Right cardiac atrium (tissue), 5 donors: ENCODE measurements at places on chromosomes 3 and 15. TPM values are rescaled to one million over a fixed set of nuclear protein-coding genes. Genes with fewer than 3 reads are reported as not detected.

Gene KNG1
- total RNA-seq = 0.53 TPM

Gene ATP13A5
- total RNA-seq = not detected

Gene THAP10
- total RNA-seq = 4.2 TPM

Gene GOLGA8S
- 0.86 TPM for total RNA-seq

Gene NLGN1
- total RNA-seq = 0.97 TPM

Gene XCR1
- total RNA-seq = 0.06 TPM

Gene LEKR1
- 0.97 TPM for total RNA-seq

Gene MDFIC2
- not detected for total RNA-seq

DNA sequence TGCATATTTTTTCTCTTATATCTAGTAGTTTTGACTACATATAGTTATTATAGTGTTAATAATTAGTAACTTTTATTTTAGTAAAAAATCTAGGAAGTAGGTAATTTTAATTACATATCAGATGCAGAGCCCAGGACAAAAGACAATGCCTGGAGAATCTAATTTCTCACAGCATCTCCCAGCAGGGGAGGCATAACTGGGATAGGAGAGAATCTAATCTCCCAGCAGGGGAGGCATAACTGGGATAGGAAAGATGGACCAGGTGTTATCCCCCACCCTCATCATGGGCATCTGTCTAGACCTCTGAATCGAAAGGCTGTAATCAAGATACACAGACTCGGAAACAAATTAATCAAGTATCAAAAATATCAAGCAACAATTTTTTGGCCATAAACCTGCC, 58.2 kb downstream of the OSTN start:
- no peak for DNase-seq

- no peak for DNase-seq
Observed at GRCh38 chr15:68148039-68148438, 57.1 kb downstream of the CALML4 start.

- DNase-seq = no peak
Observed at GRCh38 chr15:100934166-100934565, 15.0 kb downstream of the LRRK1 start.

DNA sequence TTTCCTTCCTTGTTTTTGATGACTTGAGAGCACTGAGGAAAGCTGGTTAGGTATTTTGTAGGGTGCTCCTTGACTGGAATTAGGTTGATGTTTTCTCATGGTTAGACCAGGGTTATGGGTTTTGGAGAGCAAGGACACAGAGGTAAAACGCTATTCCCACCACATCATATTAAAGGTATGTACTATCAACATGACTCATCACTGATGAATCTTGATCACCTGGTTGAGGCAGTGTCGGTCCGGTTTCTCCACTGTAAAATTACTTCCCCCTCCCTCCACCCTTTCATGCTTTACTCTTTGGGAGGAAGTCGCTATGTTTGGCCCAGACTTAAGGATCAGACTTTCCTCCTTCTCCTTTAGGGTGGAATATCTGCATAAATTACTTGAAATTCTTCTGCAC, 201.6 kb downstream of the EDEM1 start:
- DNase-seq = no peak

- DNase-seq = no peak
Observed at GRCh38 chr3:15294929-15295328, 37.5 kb downstream of the SH3BP5 start.

DNA sequence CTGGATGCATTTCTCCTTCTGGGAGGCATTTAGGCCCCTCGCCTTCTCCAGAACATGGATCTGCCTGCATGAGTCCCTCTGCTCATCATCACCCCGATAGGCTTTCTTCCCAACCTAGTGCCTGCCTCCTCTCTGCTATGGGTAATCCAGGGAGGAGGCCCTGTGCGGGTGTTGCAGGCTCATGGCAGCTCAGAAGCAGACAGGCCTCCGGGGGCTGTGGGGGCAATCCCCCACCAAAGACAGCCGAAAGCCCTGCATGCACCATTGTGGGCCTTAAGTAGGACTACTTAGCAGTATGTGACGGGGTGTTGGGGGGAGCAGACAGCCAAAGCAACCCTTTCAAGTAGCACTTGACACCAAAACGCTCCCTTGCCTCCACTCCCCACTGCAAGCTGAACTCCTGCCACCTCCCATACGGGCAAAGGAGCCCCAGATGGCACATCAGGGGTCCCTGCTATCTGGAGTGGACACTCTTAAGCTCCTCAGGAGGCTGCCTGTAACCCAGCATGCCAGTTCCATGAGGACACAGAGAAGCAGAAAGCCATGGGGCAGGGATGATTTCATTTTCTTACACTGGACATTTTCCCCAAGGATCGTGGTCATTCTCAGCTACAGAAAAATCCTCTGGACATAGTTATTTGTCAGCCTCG, 98.8 kb upstream of the HACD2 start:
- no peak for DNase-seq

- DNase-seq = no peak
Observed at GRCh38 chr3:67706934-67707333, 52.5 kb upstream of the SUCLG2 start.

DNA sequence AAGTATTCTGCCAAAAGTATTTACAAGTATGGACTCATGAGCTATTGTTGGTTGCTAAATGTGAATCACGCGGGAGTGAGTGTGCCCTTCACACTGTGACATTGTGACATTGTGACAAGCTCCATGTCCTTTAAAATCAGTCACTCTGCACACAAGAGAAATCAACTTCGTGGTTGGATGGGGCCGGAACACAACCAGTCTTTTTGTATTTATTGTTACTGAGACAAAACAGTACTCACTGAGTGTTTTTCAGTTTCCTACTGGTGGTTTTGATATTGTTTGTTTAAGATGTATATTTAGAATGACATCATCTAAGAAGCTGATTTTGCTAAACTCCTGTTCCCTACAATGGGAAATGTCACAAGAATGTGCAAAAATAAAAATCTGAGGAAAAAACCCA, 30.3 kb downstream of the SYNM start:
- DNase-seq = no peak

- DNase-seq = no peak
Observed at GRCh38 chr3:181311186-181311585, 321.6 kb upstream of the DNAJC19 start.

DNA sequence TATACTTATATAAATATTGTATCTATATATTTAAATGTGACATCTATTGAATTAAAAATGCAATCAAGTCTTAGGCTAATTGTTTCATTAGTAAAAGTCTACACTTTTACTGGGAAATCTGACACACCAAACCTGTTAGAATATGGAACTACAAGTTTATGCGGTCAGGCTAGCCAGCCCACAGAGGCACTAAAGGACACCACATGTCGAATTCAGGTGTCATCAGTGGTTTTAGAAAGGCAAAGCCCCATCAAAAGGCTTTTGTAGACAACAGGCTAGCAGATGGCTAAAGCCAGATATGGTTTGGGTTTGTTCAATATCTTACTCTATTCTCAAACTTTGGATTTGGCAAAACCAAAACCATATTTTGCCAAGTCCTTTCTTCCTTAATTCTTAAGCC, 411.0 kb downstream of the MECOM start:
- DNase-seq = no peak

DNA sequence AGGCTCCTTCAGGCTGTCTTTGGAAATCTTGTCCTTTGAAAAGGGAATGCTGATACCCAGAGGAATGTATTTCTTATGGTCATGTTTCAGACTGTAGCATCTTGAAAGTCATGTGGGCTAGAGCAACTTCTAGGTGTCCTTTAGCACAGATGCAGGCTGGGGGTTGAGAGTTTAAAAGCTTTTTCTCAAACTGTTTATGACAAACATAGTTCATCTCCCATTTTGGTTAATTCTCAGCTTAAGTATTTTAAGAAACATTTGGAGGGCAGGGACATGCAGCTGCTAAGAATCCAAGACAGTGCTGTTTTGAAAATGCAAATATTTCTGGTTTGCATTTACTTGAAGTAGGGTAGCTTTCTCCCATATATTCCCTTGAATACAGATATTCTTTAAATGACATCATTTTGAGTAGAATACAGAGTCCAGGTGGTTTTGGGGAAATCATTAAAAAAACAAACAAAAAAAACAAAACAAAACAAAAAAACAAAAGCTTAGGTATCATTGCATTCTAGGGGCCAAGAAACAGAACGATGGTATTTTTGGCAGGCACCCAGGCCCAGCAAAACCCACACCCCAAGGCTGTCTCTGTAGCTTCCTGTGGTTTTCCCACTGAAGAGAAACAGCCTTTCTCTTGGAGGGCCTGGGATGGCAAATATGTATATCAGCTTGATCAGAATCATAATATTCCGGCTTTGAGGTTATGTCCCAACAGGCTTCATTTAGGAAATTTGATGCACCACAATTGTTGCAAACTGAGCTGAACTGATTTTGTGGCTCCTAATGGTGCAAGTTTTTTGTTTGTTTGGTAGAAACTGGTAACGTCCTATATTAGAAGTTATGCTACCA, 120.0 kb downstream of the ATG7 start:
- no peak for DNase-seq

DNA sequence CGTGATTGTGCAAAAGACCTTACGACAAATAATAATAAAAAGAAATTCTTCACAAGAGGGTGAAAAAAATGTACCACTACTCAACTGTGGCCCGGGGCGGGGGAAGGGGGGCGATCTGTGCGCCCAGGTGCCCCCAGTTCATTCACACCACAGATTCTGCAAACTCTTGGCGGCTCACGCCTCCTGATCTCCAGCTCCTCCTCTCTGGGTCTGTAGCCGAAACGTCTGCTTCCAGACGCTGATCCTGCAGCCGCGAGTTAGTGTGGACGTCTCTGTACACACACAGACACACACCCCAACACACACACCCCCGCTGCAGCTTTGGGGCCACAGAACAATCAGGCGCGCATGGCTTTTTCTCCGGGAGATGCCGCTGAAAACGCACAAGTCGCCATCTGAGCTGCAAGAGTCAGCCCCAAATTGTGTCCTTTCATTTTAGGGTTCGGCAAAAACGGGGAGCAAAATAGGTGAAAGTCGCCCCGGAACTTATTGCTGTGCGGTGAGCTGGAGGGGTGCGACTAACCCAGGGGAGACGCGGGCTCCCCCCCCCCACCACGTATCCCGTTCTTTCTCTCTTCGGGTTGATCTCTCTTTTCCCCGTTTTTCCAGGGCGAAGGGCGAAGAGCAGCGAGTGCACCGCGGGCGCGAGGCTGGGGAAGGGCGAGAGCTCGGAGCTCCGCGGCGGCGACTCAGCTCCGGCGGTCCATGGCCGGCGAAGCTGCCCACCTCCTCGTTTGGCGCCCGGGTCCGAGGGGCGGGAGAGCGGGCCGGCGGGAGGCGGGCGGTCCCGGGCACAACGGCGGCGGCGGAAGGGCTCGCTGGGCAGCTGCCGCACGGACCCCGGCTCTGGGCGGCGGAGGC, 505 bp upstream of the WNT5A start:
- DNase-seq = peak; percentile 73

DNA sequence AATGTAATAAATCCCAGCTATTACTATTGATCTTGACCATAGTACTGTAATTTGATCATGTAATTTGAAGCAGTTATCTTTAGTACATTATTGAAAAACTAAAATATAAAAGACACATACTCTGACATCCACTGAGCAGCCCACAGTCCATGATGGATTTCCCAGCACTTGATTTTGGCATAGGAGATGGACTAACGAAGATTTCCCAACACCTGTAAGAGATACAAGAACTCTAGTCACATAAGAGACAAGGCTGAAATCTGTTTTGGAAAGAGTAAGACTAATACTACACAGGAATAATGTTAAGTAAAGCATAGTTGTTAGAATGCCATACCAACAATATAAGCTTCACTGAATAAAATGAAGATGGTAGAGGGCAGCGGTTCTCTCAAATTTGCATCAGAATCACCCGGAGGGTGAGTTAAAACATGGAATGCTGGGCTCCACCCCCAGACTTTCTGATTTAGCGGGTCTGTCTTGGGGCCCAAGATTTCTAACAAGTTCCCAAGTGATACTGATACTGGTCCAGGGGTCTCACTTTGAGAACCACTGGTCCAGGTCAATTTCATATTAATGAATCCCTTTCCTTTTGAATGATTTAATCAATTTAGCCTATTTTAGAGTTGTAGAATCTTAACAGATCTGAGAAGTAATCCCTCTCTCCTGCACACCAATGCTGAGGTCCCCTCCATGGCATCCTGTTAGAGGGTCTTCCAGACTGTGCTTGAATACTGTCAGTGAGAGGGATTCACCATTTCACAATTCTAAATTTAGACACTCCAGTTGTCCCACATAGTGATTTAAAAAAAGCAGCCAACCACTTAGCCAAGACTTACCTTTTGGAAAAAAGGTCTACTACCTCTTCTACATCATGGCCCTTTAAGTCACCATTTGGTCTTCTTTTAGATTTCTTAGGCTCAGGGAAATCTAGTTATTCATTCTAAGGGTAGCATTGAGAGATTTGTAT, 11.5 kb downstream of the RABL3 start:
- DNase-seq = no peak

GRCh38 chr15:26084771-26085170, 221.6 kb upstream of the ATP10A start:
- no peak for DNase-seq

- no peak for DNase-seq
Observed at GRCh38 chr3:100614941-100615340, 5.5 kb downstream of the ADGRG7 start.

GRCh38 chr3:12869035-12869621, 27.8 kb upstream of the RPL32 start:
- DNase-seq = peak; percentile 60

- DNase-seq = no peak
Observed at GRCh38 chr3:155352900-155353490, 59.5 kb upstream of the STRIT1 start.

- DNase-seq = no peak
Observed at GRCh38 chr15:95866711-95867440, 463.6 kb upstream of the NR2F2 start.

GRCh38 chr3:58387650-58388546, 45.7 kb downstream of the PDHB start:
- DNase-seq = no peak

- no peak for DNase-seq
Observed at GRCh38 chr3:42572278-42572677, 9.5 kb downstream of the SEC22C start.

GRCh38 chr3:145015253-145015652, 1043.6 kb downstream of the DIPK2A start:
- no peak for DNase-seq

DNA sequence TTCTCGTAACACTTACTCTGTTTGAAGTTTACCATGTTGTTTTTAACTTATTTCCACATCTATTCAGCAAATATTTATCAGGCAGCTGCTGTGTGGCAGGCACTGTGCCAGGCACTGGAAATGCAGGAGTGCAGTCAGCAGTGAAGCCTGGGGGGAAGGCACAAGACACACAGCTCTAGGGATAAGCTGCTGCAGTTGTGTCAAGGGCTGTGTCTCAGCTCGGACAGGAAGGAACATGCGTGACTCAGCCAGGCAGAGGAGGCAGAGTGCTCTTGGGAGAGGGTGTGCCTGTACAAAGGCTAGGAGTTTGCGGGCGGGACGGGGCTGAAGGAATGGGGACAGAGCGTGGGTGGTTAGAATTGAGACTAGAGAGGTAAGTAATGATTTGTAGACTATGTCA, 24.7 kb downstream of the LYSMD4 start:
- DNase-seq = peak; percentile 87
